ENCODE measurements at places on chromosomes 3 and 15.

GRCh38 chr3:72950372-72950771, 46.2 kb upstream of the PPP4R2 start:
- DNase-seq: no peak

DNA sequence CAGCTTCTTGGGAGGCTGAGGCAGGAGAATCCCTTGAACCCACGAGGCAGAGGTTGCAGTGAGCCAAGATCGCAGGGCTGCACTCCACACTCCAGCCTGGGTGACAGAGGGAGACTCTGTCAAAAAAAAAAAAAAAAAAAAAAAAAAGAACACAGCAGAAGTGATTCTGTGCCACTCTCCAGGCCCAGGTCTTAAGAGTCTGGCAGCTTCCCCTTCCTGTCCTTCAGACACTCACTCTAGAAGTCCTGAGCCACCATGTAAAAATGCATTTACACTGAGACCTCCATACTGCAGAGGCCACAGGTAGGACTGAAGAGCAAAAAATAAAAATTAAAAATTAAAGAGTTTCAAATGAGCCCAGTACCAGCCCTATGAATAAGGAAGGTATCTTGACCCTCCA, 11.8 kb upstream of the CDV3 start:
- DNase-seq: no peak

- DNase-seq: no peak
Measured at GRCh38 chr3:161449785-161450184, 46.8 kb upstream of the OTOL1 start.

GRCh38 chr3:32592011-32592410, 21.4 kb upstream of the DYNC1LI1 start:
- DNase-seq: no peak

DNA sequence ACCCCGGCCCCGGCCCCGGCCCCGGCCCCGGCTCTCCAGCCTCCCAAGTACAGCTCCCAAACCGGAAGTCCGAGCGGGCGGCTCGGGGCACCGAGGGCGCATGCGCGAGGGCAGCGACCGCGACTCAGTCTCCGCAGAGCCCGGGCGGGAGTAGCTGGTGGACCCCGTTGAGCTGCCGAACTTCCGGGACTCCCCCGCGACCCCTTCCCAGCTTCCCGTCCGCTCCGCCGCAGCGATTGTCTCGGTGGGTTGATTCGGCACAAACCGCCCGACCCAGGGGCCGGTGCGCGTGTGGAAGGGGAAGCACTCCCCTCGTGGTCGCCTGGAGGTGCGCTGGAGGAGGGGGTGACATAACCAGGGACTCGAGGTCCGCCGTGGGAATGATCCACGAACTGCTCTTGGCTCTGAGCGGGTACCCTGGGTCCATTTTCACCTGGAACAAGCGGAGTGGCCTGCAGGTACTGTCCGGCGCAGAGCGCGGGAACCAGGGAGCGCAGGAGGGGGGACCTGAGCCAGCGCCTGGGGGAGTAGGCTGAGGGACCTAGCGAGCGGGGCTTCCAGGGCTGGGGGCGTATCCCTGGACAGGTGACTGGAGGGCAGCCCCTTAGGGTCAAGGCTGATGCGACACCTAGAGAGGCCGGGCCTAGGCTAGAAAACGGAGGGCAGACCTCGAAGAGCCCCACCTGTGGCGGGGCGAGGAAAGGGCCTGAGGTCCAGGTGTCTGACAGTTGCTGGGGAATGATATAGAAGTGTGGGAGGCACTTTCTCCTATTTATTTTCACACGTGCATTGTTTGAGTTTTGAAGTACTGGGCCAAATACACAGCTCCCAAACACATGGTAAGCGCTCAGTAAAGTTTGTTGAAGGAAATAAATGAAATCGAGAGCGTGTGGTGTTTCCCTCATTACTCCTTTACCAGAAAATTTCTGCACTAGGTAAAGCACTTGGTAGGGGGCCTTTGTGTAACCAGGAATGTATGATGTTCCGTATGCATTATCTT, at the start of the genes TUBGCP4 and ZSCAN29:
Gene TUBGCP4, plus strand, starts transcription at position 127 of the 1,000 bp plus-strand sequence. Its CDS starts 254 bp downstream, at position 381.
Gene ZSCAN29, minus strand, starts transcription at position 69 of the 1,000 bp plus-strand sequence. CDS start 1,130 bp downstream, outside the sequence.
- peak; percentile 26 for DNase-seq

DNA sequence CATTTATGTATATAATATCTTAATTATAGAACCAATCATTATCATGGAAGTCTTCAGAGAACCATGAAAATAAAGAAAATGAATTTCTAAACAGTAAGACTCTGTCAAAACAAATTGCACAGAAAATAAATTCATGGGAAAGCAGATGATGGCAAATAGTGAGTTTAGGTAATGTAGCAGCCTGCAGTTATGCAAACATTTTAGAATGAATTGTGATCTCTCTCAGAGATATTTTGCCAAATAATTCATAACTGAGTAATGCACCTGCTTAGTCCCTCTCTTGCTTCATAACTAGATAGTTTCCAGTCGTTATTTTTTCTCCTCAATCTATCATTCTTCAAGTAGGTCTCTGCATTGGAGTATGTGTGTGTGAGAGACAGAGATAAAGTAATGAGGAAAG, 492.7 kb upstream of the THBS1 start:
- no peak for DNase-seq
